PC-3 (cell line): ENCODE measurements at places on chromosomes 7 and 10.

GRCh38 chr7:147182874-147183273 is 1066.3 kb downstream of the CNTNAP2 start:
- DNase-seq = no peak

DNA sequence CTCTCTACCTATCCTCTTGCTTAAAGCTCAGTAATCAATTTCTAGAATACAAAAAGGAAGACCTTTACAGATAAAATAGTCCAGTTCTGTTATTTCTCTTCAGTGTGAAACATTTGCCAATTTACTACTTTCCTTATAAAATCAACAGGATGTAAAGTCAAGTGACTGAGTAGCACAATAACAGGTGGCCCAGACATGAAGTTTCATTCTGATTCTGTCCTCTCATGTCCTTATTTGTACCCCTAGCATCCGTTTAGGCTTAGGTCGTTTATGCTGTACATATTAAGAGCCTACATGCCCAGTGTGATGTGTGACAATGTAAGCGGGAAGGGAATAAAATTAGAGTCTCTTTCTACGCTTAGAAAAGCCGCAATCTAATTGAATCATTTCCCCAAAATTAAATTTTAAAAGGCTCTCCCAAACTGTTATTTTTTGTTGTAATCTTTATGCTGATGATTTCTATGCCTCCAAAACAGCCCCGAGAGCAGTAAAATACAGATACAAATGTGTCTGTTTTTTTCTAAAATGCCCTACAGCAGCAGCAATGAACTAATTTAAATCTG is 29.1 kb downstream of the EPC1 start:
- DNase-seq = no peak

GRCh38 chr7:15464667-15465121 is 97.1 kb downstream of the AGMO start:
- no peak for DNase-seq

GRCh38 chr10:1939016-1939415 is 201.7 kb upstream of the ADARB2 start:
- no peak for DNase-seq

DNA sequence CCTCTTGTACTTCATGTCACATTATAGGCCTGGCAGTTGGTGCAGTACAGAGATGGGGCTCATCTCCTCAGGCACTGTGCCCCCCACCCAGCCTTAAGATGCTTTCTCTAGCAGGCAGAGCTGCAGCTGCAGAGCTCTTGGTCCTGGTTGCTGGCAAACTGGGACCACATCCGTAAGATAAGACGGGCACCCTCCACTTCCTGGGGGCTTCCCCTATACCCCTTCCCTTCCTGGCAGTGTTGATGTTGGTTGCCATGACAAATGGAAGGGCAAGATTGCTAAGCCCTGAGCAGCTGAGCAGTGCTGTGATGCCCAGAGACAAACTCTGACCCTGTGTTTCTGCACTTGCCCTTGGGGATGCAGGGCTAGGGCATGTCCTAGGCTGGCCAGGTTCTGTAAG is 103.4 kb upstream of the ANLN start:
- no peak for DNase-seq

DNA sequence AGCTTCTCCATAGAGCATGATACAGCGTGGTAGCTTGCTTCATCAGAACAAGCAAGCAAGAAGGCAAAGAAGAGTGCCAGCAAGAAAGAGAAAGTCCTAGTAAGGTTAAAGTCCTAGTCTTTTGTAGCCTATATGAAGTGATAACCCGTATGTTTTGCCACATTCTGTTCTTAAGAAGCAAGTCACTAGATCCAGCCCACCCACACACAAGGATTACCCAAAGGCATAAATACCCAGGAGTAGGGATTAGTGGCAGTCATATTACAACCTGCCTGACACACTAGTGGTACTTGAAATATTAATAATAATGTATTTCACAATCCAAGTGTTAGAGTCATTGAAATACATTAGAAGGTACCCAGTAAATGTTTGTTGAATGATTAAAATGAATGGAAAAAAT is 285.5 kb downstream of the HPSE2 start:
- no peak for DNase-seq

GRCh38 chr10:75070961-75071428 is 40.5 kb upstream of the SAMD8 start:
- DNase-seq = no peak

DNA sequence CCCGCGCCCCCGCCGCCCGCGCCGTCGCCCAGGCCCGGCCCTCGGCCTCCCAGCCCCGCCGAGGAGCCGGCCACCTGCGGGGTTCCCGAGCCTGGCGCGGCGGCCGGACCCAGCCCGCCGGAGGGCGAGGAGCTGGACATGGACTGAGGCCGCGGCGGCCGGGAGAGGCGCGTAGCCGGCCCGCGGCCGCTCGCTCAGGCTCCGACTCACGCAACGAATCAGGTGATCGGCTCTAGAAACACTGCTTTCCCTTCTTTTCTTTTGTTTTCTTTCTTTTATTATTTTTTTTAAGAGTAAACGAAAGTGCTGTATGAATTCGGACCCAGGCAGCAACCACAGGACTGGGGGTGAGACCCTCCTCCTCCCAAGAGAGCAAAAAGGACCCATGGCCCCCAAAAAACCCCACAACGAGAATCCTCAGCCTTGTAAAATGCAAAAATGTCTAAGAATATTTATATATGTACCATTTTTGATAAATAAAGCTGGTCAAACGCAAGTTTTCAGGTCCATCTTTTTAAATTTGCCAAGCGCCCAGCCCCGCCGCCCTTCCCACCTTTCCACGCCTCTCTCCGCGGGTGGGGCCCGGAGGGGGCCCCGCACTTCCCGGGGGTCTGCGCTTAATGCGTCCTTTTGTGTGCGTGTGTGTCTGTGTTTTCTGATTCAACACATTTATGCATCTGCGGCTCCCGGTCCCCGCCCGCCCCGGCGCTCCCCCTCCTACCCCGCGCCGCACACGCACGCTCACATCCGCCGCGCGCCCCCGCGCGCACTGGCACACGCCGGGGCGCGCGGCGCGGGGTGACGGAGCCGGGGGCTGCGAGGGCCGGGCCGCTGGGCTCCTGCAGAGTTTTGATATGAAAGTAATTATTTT is 4.4 kb downstream of the UNCX start:
- no peak for DNase-seq

GRCh38 chr10:131658476-131659110 is 242.2 kb upstream of the PPP2R2D start:
- no peak for DNase-seq

DNA sequence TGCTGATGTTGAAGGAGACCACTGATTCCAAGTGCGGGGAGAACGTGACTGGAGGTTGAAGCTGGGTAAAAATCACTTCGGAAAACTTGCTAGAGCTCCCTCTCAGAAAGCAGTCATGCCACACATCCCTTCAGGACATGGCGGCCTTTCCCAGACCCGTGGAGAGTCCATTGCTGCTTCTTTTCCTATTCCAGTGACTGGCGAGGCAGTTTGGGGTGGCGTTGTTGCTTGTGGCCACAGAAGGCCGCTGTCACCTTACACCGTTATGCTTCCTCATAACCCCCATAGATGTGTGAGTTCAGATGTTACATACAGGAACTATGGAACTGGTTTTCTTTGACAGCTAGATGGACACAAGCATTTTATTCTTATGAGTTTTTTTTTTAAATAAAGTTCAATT is 235.6 kb upstream of the POM121L12 start:
- DNase-seq = no peak

- no peak for DNase-seq
Measured at GRCh38 chr10:130994845-130995244, 316.7 kb downstream of the TCERG1L start.

DNA sequence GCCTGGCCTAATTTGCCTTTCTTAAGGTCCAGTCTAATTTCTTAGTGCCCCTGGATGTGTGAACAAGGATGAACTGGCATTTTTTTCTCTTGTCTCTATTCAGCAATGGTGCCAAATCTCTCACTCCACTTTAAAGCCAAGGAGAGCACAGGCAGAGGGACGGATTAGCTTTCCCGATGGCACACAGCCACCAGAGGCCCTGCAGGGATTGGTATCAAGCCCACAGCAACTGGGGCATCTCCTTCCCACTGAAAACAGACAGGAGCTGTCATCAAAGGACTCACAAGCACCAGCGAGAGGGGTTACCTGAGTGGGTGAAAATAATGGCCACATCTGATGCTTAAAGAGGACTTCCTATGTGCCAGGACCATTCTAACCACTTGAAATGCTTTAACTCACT is 83.1 kb downstream of the ITIH5 start:
- DNase-seq = no peak

DNA sequence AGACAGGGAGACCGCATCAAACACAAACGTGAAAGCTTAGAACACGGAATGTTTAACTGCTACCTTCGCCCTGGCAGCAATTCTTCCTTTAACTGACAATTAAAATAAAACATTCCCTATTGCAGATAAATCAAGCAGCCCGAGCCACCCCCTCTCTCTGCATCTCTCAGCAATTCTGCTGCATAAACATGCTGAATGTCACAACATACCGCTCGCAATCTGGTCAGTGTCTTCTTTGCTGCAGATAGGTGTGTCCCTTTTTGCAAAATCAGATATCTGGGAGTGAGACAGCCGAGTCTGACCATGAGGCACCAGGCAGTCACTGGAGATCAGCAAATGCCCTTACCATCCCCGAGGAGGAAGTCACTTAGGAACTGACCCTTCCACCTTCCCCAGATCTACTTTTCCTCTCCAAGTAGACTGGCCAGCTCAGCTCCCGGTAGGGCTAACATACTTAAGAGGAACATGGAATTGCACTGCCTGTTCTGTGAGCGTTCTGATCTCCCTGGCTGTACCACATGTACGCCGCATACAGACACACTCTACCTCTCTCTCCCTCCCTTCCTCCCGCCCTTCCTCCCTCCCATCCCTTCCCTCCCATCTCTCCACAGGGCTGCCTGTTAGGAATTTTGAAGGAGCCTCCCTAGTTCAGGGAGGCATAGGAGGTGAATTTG is at the start of gene FRMD4A:
TSS of gene FRMD4A (minus strand) at position 537 of the 674 bp plus-strand sequence.
- DNase-seq = no peak

DNA sequence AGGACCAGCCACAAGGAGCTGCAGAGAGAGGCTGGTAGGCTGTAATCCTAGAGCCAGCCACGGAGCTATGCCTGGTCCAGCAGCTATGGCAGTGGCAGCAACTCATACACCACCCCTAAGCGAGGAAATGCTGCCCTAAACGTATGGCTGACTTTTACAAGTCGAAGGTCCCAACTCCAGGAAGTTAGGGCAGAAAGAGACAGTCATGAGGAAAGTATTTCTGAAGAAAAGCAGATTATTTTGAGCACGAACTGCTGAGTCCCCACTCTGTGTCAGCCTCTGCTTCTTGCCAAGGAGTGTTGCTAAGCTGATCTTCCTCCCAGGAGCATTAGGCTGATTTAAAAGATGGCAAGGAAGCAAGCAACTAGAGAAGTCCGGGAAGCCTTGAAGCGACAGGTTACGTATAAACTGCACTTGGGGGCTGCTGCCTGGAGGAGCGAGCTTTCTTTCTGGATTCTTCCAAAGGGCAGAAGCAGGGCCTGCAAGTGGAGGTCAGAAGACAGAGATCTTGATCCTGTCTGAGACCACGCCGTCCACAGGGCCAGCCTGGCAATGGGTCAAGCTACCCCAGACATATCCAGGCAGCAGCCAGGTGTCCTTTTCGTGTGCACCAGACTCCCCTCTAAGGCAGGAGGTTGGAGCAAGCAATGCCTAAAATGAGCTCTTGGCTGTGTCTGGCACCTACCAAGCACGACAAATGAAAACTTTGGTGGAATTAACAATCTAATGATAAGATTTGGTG is 39.4 kb downstream of the PLXNA4 start:
- peak; percentile 57 for DNase-seq

DNA sequence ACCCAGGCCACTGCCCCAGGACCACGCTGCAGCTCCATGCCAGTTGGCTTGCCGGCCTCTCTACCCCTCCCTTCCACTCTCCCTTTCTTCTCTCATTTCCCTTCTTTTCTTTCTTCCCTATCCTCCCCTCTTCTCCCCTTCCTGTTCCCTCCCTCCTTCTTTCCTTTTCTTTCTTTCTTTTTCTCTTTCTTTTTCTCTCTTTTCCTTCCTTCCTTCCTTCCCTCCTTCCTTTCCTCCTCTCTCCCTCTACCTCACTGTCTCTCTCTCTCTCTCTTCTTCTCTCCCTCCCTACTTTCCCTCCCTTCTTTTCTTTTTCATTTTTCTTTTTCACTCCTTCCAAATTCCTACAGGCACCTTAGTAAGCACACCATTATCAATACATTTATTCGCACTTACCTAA is 30.3 kb upstream of the R3HCC1L start:
- DNase-seq = no peak

- DNase-seq = no peak
Measured at GRCh38 chr7:106029451-106029850, 66.4 kb downstream of the CDHR3 start.

GRCh38 chr7:153413540-153414287 is 638.5 kb upstream of the DPP6 start:
- DNase-seq = no peak

- peak; percentile 75 for DNase-seq
Measured at GRCh38 chr7:2886900-2887299, 42.8 kb upstream of the GNA12 start.
